Muscle of back (tissue), 13 donors: ENCODE measurements at places on chromosomes 2 and 18.

GRCh38 chr2:114128725-114129124, 238.8 kb downstream of the ACTR3 start:
- no peak for DNase-seq

- DNase-seq = no peak
Measured at GRCh38 chr2:179562330-179562885, 297.8 kb upstream of the SESTD1 start.

- no peak for DNase-seq
Measured at GRCh38 chr2:121255358-121255757, 29.6 kb downstream of the TFCP2L1 start.

DNA sequence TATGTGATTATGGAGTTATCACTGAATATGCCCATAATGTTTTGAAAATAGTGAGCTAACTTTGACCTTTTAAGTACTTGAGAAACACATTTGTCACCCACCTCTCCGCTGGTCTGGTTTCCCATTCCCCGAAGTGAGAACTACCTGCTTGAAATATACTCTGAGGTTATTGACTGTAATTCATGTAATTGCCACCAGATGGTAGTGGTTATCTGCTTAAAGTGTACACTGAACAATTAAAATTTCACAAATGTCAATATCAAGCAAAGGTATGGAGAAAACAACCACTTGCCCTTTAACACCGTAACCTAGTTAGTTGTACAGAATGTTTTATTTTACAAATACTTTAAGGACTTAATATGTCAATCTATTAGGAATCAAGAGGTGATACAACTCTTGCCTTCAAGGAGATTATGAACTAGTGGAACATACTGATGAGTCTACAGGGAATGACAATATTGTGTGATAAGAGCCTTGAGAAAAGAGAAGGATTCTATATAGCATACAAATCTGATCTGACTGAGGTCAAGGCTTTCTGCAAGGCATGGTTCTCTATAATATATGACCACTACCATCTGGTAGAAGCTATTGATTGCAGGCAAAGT, 316.8 kb upstream of the KCNH7 start:
- peak; percentile 22 for DNase-seq

DNA sequence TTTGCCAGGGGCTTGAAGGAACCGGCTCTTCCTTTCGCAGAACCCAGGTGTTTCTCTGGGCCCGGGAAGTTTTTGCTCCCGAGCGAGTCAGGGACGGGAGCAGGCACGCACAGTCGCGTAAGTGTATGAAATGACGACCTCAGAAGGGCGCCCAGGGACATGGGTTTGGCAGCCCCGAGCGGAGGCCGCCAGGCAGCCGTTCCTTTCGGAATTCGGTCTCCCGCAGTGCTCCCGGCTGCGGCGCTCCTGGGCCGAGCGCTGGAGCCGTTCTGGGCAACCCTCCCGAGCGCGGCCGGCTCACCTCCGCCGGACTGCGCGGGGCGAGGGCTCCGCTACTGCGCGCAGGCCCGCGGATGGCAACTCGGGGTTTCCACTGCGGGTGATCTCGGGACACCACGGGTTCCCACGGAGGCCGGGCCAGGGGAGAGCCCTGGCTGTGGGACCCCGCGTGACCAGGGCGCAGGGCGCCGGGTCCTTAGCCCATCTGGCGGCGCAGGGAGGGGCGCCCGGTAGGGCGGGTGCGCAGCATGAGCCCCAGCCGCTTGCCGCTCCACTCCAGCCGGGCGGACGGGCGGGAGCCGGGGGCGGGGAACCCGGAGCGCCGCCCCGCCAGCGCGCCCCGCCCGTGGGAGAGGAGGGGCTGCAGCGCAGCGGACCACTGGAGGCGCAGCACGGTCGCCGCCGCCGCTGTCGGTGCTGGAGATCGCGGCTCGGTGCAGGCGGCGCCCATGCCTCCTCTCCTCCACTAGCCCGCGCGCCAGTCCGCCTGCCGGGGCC, at the start of gene OSBPL6:
Gene OSBPL6 (plus strand): TSS at position 690 of the 777 bp plus-strand sequence. CDS start 111,673 bp downstream, outside the sequence.
- DNase-seq = peak; percentile 86

GRCh38 chr2:75610671-75611070, 35.9 kb upstream of the MRPL19 start:
- DNase-seq = no peak

- no peak for DNase-seq
Measured at GRCh38 chr2:240430595-240430994, 4.9 kb upstream of the GPC1 start.

- DNase-seq = no peak
Measured at GRCh38 chr18:75475228-75475627, 47.7 kb upstream of the SMIM21 start.

DNA sequence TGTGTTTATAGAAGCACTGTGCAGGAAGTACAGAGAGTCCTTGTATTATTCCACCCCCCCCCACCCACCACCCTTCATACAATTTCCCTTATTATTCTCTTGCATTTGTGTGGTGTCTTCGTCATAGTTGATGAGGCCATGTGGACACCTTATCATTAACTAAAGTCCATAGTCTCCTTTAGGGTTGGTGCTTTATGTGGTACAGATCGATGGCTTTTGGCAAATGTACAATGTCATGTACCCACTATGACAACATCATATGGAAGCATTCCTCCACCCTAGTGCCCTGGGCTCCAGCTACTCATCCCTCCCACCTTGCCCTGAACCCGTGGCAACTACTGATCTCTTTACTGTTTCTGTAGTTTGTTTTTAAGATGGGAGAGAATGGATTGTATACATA, 93.8 kb upstream of the HDAC4 start:
- DNase-seq = no peak

GRCh38 chr2:233107831-233108300, 47.7 kb downstream of the INPP5D start:
- no peak for DNase-seq

- no peak for DNase-seq
Measured at GRCh38 chr2:241204490-241204889, 16.0 kb downstream of the ANO7 start.

DNA sequence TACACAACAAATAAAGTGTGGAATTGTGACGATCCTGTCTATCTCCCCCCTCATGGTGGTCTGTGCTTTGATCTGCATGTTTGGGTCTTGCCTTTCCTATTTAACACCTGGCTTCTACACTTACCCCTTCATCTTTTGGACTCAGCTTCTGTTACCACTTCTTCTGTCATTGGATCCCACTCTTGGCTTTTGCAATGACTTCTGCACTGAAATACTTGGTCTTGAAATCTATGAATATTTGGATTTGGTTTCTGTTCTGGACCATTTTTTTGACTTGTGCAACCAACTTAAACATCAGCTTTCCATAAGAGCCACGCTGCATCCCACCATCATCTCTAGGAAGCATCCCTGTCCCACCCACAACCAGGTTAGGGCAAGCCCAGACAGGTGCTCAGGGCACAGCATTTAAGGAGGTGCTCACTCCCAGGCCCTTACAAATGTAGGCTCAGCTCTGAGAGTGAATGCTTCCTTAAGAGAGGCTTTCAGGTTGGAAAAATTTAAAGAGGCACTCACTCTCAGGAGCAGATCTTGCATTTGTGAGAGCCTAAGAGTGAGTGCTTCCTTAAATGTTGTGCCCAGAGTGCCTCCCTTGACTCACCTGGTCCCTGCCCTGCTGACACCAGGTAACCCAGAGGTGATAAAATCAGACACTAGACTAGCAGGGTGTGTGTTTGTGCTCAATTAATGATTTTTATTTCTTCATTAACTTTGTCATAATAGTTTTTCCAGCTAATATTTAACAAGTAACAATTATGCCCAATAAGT, 124.5 kb upstream of the SH3BP4 start:
- DNase-seq = no peak

DNA sequence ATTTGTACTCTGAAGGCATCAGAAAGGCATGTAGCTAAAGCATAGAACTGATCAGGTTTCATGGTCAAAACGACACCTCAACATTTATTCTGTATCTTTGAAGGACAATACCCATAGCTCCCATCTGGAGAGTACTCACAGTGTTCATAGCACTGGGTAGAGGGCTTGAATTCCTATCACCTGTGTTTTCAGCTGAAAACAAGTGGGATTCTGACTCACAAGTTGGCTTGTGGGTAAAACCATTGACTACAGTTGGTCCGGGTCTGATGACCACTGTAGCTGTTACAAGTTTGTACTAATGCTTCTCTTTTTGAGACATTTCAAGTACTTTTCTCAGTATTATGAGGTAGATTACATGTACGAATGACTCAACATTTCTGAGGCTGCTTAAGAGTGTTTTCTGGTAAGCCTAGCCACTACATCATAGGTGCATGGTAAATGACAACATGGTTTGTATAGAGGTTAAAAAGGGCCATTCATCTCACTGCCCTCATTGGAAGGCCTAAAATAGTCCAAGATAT, 68.6 kb upstream of the PELI1 start:
- no peak for DNase-seq

- DNase-seq = peak; percentile 42
Measured at GRCh38 chr2:156892467-156893281, 364.8 kb upstream of the GALNT5 start.

- no peak for DNase-seq
Measured at GRCh38 chr2:41152318-41152717, 700.4 kb upstream of the SLC8A1 start.

- DNase-seq = no peak
Measured at GRCh38 chr2:71282493-71282892, 49.1 kb upstream of the ZNF638 start.

DNA sequence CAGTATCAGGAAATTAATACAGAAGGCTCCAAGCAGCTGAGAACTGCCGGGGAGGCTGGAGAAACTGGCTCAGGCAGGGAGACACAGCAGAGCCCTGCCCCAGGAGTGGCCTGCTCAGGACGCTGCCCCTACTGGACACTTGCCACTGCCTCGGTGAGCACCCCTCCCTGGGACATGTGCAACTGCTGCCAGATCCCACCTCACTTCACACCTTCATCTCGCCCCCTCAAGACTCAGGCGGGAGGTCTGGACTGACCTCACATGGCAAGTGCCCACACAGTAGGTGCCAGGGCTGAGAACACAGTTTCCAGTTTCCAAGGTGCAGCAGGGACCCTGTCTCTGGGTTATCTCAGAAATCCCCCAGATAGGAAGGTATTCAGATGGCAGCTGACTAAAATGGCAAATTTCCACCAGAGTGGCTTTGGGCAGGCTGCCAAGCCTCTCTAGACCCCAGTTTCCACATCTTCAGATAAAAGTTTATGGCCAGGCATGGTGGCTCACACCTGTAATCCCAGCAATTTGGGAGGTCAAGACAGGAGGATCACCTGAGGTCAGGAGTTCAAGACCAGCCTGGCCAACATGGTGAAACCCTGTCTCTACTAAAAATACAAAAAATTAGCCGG, 33.7 kb upstream of the LBH start:
- DNase-seq = no peak

- no peak for DNase-seq
Measured at GRCh38 chr2:148565272-148565894, 79.2 kb upstream of the EPC2 start.

DNA sequence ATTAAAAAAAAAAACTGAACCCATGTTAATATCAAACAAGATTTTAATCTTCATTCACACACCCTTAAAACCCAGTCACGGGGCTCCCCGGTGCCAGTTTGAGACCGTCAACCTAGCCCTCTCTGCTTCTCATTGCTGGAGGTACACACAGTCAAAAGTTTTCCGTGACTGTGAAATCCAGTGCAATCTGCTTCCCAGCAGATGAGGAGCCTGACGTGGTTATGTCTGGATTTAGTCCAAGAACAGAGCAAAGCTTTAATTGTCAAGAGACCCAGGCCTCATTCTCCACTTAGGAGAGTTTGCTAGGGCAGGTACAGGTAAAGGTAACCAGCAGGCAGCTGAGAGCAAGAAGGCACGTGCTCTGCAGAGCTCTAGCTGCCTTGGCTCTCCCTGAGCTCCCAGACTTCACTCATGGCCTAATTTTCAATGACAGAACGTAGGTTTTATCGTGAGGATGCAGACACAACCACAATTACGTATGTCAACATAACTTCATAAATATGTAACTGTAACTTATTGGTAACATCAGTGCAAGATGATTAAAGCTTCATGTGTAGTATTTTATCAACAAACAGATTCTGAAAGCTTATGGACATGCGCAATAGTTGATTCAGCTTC, 56.3 kb downstream of the SLC16A14 start:
- no peak for DNase-seq

- DNase-seq = no peak
Measured at GRCh38 chr2:235447210-235447609, 46.6 kb upstream of the AGAP1 start.

DNA sequence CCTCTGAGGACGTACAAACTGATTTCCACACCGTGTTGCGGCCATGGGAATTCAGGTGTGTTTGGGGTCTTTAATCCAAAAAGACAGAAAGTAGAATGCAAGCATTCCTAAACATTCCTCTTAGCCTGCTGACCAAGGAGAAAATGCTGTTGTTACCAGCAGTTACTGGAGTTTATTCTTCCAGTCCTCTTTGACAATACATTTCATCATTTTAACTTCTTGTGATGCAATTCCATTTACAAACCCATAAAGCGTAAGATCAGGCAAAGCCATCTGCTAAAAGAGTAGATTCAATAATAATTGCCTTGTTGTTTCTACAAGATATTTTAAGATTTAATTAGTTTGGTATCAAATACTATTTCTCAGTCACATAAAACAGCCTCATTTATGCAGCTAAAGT, 32.7 kb downstream of the SPIRE1 start:
- DNase-seq = no peak

GRCh38 chr2:18986046-18986445, 372.4 kb downstream of the OSR1 start:
- no peak for DNase-seq

DNA sequence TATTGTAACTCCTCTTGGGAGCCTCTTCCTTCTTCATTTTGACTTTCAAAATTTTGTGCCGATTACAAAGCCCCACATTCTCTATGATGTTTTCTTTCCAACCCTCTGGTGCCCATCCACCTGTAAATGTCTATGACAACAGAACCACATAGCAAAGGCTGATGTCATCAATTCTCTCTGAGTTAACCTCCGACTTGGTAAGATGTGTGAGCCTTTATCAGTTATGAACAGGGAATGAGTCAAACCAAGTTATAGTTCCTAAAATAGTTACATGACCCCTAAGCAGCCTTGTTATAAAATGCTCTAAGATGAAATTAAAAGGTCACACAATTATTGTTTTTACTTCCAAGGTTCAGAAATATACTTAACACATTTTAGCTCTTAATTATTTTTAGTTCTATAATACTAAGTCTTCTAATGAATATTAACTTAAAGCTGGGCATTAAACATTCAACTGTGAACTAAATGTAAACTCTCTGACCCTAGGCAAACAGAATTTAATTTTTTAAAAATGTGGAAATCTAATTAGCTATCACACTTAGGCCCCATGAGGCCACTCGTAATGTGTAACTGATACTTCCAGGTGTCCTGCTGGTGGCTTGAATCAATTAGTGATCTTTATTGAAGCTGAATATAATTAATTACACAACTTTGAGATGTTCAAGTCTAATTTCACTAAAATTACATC, 102.3 kb upstream of the CYRIA start:
- no peak for DNase-seq
